GM12878 (cell line): ENCODE measurements at places on chromosomes 5 and 9.

DNA sequence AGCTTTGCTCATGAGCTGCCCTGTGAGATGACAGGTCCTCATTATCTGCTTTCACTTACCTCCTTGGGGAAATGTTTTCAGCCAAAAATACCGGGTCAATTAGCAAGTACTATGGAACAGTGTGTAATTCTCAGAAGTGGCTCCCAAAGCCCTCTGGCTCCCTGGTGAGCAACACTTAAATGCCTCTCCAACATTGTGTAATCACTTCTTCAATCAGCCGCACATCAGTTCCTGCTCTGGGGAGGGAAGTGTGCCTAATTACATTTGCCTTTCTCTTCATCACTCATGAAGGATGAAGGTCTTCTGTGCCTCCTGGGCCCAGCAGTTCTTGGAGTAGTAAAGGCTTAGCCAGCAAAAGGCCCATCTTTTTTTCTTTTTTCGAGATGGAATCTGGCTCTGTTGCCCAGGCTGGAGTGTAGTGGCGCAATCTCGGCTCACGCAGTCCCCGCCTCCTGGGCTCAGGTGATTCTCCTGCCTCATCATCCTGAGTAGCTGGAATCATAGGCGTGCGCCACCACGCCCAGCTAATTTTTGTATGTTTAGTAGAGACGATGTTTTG is 23.1 kb downstream of the NIM1K start:
- DNase-seq = no peak

DNA sequence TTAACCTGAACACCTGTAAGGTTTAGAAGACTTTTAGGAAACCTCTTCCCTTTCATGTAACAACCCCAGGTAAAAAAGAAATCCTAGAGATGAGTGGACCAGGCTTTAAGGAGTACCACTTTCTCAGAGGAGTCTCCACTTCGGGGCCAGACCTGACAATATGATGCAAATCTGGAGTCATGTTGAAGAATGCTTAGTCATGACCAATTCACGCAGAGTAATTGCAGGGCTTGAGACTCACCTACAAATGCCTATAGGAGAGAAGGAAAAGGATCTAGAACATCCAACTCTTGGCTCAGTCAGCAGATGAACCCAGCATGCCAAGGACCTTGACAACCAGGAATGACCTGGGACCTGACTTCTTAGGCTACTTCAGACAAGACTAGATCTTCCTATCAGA is 235.4 kb downstream of the DOCK8 start:
- DNase-seq = no peak

DNA sequence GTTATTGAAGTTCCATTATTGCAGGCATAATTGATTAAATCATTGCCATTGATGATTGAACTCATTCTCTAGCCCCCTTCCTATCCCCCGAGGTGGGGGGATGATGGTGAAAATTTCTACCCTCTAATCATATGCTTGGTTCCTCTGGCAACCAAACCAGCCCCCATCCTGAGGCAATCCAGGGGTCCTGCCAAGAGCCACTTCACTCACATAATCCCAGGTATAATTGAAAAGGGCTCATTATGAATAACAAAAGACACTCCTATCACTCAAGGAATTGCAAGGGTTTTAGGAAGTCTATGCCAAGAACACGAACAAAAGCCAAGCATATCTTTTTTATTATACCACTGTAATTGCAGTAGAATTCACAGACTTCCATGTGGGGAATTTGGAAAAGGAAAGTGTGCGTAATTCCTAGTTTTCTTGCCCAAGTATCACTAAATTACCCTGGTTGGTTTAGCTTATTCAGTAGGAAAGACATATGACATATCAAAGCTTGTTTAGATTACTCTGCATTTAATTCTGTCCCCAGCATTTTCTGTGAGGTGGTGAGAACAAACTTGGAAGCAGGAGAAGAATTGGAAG is 130.7 kb upstream of the TAF11L2 start:
- DNase-seq = no peak

- DNase-seq = no peak
These were observed 36.7 kb upstream of the TIFAB start for GRCh38 chr5:135488727-135489465.

GRCh38 chr9:4573634-4574389 is 83.5 kb downstream of the SLC1A1 start:
- DNase-seq = no peak

GRCh38 chr5:169767938-169768337 is 130.9 kb downstream of the DOCK2 start:
- DNase-seq = no peak

DNA sequence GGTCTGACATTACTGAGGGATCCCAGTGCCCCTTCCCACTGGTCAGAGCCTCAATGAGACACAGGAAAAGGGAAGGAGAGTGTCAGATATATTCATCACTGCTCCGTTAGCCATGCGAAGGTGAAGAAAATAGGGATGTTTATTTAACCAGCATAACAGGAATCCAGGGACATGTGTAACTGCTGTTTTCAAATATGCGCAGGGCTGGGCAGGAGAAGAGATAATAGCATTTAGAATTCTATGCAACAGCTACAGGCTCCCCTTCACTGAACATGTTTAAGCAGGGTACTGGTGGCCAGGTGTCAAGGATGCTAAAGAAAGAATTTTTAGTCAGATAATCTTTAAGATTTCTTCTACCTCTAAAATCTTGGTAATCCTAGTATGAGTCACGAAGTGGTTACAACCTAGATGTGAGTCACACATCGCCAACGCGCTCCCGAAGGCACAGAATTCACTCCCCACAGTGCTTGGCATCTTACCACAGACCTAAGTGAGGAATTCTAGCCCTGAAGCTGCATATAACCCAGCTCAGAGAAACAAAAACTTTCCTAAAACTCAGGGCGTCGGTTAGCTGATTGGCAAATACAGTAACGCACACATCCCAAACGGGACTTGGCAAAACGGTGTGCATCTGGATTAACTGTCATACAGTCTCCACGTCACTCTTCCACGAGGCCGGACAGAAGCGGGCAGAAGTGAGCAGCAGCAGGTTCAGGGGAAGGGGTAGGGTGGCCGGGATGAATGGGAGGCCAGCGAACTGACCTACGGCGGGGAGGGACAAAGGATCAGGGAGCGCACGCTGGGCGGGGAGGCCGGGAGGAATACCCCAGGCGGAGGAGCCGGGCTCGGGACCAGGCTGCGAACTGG is 1.1 kb downstream of the CTNNAL1 start:
- no peak for DNase-seq

DNA sequence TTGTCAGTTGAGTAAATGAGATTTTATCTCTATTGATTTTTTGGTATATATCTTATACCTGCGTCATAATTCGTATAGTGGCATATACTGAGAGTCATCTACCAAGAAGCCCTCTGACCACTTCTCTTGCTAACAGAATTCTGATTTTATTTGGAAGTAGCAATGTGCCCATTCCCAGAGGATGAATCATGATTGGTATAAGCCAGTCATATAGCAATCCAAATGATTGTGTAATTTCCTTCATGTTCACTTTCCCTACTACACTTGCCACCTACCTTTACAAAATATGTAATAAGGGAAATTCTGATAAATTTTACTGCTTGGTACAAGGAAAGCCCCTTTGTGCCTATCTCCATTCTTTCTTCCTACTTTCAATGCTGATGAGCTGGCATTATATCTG is 16.1 kb upstream of the ZNF462 start:
- DNase-seq = no peak

DNA sequence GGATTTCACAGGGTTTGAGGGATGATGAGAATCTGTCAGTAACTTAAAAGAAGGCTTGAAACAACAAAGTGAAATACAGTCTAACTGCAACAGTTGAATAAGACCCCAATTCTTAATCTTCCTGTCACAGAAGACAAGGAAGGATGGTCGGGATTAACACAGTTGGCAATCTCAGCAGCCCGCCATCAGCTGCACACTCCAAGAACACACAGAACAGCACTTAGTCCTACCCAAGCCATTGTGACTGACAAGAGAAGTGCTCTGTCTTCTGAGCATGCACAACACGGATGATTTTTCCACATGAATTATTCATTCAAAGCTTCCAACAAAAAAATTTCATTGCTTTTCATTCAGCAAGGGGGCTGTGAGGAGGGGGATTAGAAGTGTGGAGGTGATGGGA is 576.1 kb downstream of the TLE4 start:
- DNase-seq = no peak

DNA sequence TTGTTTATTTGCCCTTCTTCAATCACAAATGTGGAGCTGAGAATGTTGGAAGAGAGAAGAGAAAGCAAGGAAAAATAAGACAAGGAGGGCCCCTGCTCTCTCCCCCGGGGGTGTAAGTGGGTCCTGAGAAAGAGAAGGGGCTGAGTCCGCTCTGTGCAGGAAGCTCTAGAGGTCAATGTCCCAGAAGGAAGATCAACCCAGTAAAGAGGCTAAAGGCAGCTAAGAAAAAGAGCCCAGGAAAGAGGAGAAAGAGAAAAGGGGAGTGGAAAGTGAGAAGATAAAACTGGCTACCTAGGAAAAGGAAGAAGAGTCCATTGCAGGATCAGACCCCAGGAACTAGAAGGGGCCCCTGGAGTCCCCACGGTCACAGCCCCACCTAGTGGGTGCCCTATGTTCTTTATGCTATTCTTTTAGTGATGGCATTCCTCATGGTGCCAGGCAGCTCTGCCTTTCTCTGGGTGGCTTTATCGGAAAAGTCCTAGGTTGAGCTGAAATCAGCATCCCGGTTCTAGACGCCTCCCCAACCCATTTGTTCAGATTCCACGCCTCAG is 583.4 kb downstream of the ACTL7B start:
- DNase-seq = no peak

DNA sequence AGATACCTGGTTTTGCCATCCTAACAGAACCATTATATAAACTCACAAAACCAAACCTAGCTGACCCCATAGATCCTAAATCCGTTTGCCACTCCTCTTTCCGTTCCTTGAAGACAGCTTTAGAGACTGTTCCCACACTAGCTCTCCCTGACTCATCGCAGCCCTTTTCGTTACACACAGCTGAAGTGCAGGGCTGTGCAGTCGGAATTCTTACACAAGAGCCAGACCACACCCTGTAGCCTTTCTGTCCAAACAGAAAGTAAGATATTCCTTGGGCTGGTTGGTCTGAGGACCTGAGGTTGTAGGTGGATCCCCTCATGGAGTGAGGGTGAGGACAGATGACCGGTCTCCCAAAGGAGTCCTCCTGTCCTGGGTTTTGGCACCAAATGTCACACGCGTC is 56.7 kb upstream of the NAA35 start:
- DNase-seq = no peak

- DNase-seq = no peak
These were observed 356.3 kb downstream of the CSNK1G3 start for GRCh38 chr5:123868267-123868666.
